CD8-positive, alpha-beta memory T cell (primary cell): ENCODE measurements at places on chromosomes 4 and X. TPM values are rescaled to one million over a fixed set of nuclear protein-coding genes. Genes with fewer than 3 reads are reported as not detected.

The RASSF6 gene
- not detected for total RNA-seq

The NR3C2 gene
- total RNA-seq: 5.7 TPM

The MAGEA1 gene
- total RNA-seq: not detected

The PCDH18 gene
- total RNA-seq: not detected

The UCHL1 gene
- total RNA-seq: 0.83 TPM

The MAGEA8 gene
- total RNA-seq: not detected

The SLC25A31 gene
- total RNA-seq: not detected

The GYG2 gene
- not detected for total RNA-seq

GRCh38 chrX:46953597-46953996 lies 41.4 kb downstream of the JADE3 start:
- no peak overlapping the region for H3K27ac ChIP-seq
- H3K36me3 ChIP-seq: no peaks in the 10 kb centered on the region
- no peaks in the 10 kb centered on the region for H3K4me1 ChIP-seq
- no peak overlapping the region for H3K4me3 ChIP-seq

DNA sequence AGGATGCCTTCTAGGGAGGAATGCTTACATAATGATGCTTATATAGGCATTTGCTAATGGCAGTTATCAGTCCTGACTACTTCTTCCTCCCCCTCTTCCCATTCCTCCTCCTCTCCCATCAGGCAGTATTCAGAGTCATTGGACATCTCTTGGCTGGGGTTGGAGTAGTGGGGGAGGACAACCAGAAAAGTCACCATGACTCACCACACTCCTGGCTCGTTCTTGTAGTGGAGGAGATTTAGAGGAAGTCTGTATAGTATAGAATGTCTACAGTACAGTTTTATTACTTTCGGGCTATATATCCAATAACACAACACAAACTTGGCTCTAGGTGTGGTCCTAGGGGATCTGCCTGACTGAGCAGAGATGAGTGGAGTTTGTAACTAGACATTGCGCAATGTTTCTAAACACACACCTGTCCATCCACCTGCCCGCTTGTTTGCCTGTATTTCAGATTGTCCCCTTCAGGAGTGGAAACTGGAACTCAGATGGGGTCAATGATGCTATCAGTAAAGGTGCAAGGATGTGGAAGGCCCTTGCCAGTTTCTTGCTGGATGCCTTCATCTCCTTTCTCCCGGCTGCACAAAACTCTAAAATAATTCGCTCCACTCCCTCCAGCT lies 27.9 kb upstream of the KIAA1210 start:
- no peaks in the 10 kb centered on the region for H3K4me1 ChIP-seq
- no peaks in the 10 kb centered on the region for H3K27me3 ChIP-seq
- no peak overlapping the region for H3K27ac ChIP-seq
- no peaks in the 10 kb centered on the region for H3K36me3 ChIP-seq
- no peak overlapping the region for H3K4me3 ChIP-seq
- DNase-seq: no peak

DNA sequence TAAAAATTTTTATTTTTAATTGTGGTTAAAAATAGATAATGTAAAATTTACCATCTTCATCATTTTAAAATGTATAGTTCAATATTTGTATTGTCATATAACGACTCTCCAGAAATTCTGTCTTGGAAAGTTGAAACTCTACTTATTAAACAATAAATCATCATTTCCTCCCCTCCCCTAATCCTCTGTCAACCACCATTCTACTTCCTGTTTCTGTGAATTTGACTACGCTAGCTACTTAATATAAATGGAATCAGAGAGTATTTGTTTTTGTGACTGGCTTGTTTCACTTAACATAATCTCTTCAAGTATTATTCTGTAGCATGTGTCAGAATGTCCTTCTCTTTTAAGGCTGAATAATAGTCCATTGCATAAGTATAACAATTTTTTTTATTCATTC lies 729.0 kb upstream of the AADAT start:
- no peaks in the 10 kb centered on the region for H3K27me3 ChIP-seq
- H3K4me3 ChIP-seq: no peak overlapping the region
- H3K36me3 ChIP-seq: no peaks in the 10 kb centered on the region

DNA sequence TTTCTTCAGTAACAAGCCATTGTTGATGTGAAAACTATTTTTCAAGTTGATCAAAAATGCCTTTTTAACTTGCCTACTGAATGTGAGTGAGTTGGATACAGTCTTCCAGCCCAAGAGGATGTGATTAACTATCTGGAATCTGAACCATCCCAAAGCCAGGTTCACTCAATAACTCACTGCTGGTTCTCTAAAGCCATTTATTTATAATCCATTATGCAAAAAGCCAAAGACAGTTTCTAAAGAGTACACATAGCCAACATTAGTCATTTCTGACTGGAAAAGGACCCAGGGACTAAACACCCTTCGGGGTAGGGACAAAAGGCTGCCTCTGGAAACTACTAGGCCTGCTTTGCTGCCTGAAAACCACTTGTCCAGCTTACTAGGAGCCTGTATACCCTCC lies 109.6 kb downstream of the SHROOM4 start:
- DNase-seq: no peak
- H3K27me3 ChIP-seq: no peaks in the 10 kb centered on the region
- no peak overlapping the region for H3K27ac ChIP-seq

GRCh38 chrX:50815120-50815519 lies 1.1 kb upstream of the SHROOM4 start:
- no peak overlapping the region for H3K27ac ChIP-seq
- no peak for DNase-seq
- H3K36me3 ChIP-seq: no peaks in the 10 kb centered on the region
- H3K27me3 ChIP-seq: no peaks in the 10 kb centered on the region
- no peak overlapping the region for H3K4me3 ChIP-seq

- H3K4me1 ChIP-seq: no peaks in the 10 kb centered on the region
- no peak for DNase-seq
- no peak overlapping the region for H3K27ac ChIP-seq
- H3K27me3 ChIP-seq: no peaks in the 10 kb centered on the region
- no peaks in the 10 kb centered on the region for H3K36me3 ChIP-seq
These were observed 20.6 kb upstream of the PRR27 start for GRCh38 chr4:70133473-70133872.

DNA sequence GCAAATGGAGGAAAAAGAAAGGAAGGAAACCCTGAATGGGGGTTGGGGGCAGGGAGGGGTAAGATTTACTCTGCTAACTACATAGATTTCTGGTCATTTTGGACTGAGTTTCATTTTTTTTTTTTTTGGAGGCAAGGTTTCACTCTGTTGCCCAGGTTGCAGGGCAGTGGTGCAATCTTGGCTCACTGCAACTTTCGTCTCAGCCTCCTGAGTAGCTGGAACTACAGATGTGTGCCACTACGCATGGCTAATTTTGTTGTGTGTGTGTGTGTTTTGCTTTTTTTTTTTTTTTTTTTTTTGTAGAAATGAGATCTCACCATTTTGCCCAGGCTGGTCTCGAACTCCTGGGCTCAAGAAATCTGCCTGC lies 223.5 kb downstream of the APBB2 start:
- H3K36me3 ChIP-seq: no peaks in the 10 kb centered on the region
- no peak overlapping the region for H3K27ac ChIP-seq
- no peak overlapping the region for H3K4me3 ChIP-seq
- no peaks in the 10 kb centered on the region for H3K4me1 ChIP-seq
- DNase-seq: no peak

DNA sequence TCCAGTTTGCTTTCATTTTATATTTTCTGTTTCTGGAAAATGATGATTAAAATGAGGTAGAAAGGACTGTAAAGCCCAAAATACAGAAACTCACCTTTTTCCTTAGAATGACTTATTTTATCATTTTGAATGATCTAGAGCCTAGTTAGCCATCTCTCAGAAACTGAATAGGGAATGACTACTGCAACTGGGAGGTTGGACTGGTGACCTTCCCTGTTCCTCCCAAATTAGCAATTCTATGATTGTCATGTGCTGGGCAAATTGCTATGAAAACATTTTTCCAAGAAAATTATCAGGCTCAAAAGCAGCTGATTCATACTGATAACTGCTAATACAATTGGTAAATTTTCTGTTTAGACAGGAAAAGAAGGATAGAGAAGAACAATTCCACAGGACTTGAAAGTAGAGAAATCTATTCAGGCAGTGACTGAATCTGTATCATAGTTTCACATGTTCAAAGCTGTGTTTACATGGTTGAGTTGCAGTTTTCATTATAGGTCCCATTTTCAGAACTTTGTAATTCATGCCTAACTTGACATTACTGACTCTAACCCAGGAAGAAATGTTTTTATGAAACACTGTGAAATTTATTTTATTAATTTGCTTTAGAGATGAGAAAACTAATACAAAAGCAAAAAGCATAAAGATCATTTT lies 43.4 kb upstream of the SEC24B start:
- no peaks in the 10 kb centered on the region for H3K4me1 ChIP-seq
- H3K27me3 ChIP-seq: no peaks in the 10 kb centered on the region
- no peak for DNase-seq
- no peaks in the 10 kb centered on the region for H3K36me3 ChIP-seq
- no peak overlapping the region for H3K4me3 ChIP-seq

- H3K27me3 ChIP-seq: no peaks in the 10 kb centered on the region
- no peak overlapping the region for H3K27ac ChIP-seq
- no peak for DNase-seq
- no peak overlapping the region for H3K4me3 ChIP-seq
- no peaks in the 10 kb centered on the region for H3K4me1 ChIP-seq
These were observed 113.4 kb upstream of the TMEM47 start for GRCh38 chrX:34770511-34770910.

- H3K4me1 ChIP-seq: no peaks in the 10 kb centered on the region
- H3K27me3 ChIP-seq: no peaks in the 10 kb centered on the region
- no peak overlapping the region for H3K4me3 ChIP-seq
These were observed 76.9 kb upstream of the RPL34 start for GRCh38 chr4:108543359-108543968.

DNA sequence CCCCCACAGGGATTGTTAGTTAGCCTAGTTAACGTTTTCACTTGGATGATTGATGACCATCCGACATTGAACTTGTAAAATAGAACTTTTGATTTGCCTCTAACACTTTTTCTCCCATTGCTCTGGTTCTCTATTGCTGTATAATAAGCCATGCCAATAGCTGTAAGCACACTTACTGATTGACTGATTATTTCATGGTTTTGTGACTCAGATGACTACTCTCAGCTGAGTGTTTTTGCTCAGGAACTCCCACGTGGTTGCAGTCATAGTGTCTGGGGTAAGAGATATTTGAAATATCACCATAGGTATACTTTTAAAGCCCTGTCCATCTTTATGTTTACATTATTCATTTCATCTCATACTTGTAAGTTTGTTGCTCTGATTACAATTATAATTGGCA lies 1285.5 kb downstream of the STIM2 start:
- H3K4me1 ChIP-seq: no peaks in the 10 kb centered on the region
- H3K27me3 ChIP-seq: no peaks in the 10 kb centered on the region
- no peak overlapping the region for H3K4me3 ChIP-seq
- DNase-seq: no peak
- H3K27ac ChIP-seq: no peak overlapping the region
